ENCODE measurements at places on chromosomes 4 and X. TPM values are rescaled to one million over a fixed set of nuclear protein-coding genes. Genes with fewer than 3 reads are reported as not detected.

NAT8L gene
- 0.90 TPM for total RNA-seq

AADAT gene
- 1.8 TPM for total RNA-seq

KLKB1 gene
- 0.50 TPM for total RNA-seq

HSFX4 gene
- not detected for total RNA-seq

CLGN gene
- total RNA-seq: 53.6 TPM

- H3K4me1 ChIP-seq: no peaks in the 10 kb centered on the region
- DNase-seq: no peak
- H3K4me3 ChIP-seq: no peak overlapping the region
- H3K27me3 ChIP-seq: peaks cover 16% of the 10 kb centered on the region
Measured at GRCh38 chrX:42189576-42189975, 266.2 kb upstream of the CASK start.

DNA sequence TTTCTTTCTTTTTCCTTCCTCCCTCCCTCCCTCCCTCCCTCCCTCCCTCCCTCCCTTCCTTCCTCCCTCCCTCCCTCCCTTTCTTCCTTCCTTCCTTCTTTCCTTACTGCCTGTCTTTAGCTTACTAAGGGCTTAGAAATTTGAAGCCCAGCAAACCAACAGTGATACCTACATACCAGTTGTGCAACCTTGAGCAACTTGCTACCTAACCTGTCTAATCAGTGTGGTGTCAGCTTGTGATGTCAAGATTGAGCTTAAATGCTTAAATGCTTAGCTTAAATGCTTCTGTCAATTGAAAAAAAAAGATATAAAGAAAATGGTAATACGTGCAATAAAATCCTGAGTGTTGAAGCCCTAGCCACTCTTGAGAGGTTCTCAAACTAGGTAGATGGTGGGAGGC, 728.6 kb downstream of the TRIML1 start:
- DNase-seq: no peak
- H3K27me3 ChIP-seq: no peaks in the 10 kb centered on the region
- no peak overlapping the region for H3K4me3 ChIP-seq
- no peaks in the 10 kb centered on the region for H3K4me1 ChIP-seq
- H3K27ac ChIP-seq: no peak overlapping the region

- peak; percentile 40 for DNase-seq
- no peak overlapping the region for H3K4me3 ChIP-seq
- H3K4me1 ChIP-seq: peaks cover 3% of the 10 kb centered on the region
- H3K36me3 ChIP-seq: no peaks in the 10 kb centered on the region
Measured at GRCh38 chrX:11381464-11381863, 88.3 kb downstream of the AMELX start.

DNA sequence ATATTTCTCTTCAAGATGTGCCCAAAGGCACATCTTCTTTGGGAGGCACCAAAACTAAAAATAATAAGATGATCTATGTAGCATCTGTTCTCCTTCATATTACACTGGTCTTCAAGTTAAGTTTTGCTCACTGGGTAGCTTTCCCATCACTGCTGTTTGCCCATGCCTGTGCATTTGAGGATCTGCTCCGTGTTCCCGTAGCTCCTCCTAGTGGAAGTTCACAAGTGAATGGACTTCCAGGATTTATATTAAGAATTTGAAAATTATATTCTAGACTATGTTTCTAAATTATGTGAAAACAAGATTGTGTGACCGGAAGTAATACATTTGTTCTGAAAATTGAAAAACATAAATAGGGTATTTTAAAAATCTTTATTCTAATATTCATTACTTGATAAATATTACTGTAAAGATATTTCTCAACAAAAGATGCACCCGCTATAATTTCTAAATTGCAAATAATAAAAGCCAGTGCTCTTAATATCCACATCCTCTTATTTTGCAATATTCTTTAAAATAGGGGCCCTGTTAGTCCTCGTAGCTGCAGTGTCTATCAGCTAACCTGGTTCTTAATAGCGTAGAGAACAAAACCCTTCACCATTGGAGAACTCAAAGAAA, 147.7 kb downstream of the RBM46 start:
- H3K27ac ChIP-seq: no peak overlapping the region
- no peaks in the 10 kb centered on the region for H3K27me3 ChIP-seq
- no peak overlapping the region for H3K4me3 ChIP-seq
- H3K36me3 ChIP-seq: no peaks in the 10 kb centered on the region
- no peak for DNase-seq
- no peaks in the 10 kb centered on the region for H3K4me1 ChIP-seq

DNA sequence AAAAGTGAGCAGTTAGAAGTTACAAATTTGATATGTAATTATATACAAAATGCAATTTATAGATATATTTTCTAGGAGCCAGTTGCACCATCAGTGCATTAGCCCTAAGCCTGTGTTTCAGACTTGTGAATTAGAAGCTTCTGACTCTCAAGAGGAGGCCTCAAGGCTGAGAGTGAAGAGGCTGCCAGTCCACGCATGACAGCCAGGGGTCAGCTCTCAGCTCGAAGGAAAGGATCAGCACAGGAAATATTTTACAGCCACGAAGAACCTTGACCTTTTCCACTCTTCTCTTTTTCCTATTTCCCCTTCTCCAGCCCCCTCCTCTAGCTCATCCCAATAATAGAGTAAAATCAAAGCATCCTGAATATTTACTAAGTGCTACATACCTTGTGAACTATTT, 642.4 kb downstream of the TRIML1 start:
- no peaks in the 10 kb centered on the region for H3K4me1 ChIP-seq
- H3K27ac ChIP-seq: no peak overlapping the region
- H3K36me3 ChIP-seq: no peaks in the 10 kb centered on the region
- no peak for DNase-seq
- no peaks in the 10 kb centered on the region for H3K27me3 ChIP-seq
- no peak overlapping the region for H3K4me3 ChIP-seq
